Stimulated activated CD4-positive, alpha-beta T cell treated with anti-CD3 and anti-CD28 coated beads, Interleukin-1b, Interleukin-23, amount 100 ng/mL, for 1 hour (primary cell): ENCODE measurements at places on chromosomes 4 and X.
A peak's percentile ranks its signal among the peaks of the same experiment; 100 is the strongest.

- no peak for DNase-seq
Measured at GRCh38 chr4:164293203-164293602, 460.7 kb upstream of the SMIM31 start.

- DNase-seq: no peak
Measured at GRCh38 chr4:82382751-82383150, 9.0 kb upstream of the HNRNPD start.

GRCh38 chr4:7173841-7174449 is 18.4 kb upstream of the SORCS2 start:
- no peak for DNase-seq

DNA sequence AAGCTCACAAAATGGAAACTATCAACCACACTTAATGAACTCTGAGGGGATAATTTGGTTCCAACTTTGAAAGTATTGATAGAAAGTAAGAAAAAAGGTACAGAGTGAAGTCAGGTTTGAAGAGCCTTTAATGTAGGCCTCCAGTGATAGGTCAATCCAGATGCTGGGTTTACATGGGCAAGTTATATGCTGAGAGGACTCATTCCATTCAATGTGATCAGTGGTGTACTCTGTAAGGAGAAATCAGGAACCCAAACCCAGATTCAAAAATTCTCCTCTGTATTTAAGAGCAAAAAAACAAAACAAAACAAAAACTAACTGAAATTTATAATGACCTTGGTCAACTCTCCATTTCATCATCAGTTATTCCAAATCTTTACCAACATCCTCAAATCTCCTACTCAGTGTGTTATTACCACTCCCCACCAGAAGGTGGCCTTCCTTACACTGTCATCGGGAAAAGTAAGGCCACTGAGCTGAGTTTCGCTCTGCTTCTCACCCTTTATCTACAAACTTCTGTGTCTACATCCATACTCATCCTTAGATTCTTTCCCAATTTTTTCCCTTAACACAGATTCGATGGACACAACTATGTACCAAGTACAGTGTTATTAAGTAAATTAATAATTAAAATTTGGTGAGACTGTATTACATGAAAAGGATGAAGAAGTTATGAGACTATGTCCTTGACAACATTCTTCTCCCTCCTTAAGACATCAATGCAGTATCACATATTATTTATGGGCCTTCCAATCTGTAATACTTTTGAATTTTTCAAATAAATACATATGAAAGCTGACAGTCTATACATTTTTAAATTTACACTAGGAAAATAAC is 88.3 kb downstream of the ZAR1 start:
- DNase-seq: peak; percentile 17

GRCh38 chr4:118281611-118282442 is 71.0 kb downstream of the PRSS12 start:
- DNase-seq: no peak

- DNase-seq: peak; percentile 30
Measured at GRCh38 chr4:76067652-76068286, 6.7 kb upstream of the ART3 start.

DNA sequence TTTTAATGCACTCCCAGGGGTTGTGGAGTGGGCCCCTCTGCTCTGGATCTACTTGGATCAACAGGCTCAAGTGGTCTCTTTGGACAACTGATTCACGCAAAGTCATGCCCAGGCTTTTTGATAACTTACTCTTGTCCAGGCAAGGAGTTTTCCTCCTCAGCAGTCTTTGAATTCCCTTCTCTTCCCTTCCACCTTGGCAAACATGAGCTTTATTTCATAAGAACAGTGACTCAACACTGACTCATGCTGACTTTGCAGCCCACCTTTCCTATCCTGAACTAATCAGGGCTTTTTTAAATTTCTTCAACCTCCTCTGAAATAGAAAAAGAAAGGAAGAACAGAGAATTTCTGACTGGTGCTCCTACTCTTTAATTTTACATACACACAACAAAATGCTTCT is 132.1 kb upstream of the LDB2 start:
- no peak for DNase-seq

DNA sequence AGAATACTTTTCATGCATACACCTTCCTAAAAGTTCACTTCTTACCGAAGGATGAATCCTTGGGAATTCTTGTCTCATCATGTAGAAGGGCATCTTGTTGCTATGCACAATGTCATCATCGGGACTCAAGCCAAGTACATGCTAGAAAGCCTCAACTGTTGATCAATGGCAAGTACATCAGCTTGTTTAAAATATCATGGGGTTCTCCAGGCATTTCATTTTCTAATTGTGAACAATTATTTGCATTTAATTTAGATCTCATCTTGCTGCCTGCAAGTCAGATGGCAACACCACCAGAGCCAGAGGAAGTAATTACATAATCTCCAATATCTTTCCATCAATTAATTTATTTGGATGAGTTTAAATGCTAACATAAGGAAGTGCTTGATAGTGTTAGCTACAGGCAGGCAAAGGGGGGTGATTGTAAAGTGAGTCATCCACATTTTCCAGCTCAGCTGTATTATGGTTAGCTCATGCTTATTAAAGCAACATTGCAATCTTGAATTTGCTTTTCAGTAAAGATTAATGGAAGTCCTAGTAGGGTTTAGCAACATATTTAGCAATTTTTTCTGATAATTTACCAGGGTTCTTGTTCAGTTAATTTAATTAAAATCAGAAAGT is 356.5 kb downstream of the CBLL2 start:
- DNase-seq: no peak

GRCh38 chr4:122007016-122007415 is 55.2 kb upstream of the TRPC3 start:
- DNase-seq: no peak

GRCh38 chrX:116756958-116757357 is 294.2 kb upstream of the CT83 start:
- no peak for DNase-seq

DNA sequence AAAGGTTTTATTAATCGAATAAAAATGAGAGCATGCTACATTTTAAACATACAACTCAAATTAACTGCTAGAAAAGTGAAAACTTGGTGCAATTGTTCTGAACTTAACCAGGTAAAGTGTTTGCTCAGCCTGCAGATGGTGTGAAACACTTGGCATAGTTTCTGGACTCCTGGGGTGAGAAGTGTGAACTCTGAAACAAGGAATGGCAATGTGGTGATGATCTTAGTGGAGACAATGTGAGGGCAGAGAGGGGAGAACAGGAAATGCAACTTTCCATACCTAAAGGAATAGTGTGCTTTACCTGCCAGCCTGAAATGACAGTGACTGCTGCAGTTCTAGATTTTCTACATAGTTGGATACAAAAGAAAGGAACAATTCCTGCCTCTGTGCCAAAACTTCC is 57.4 kb downstream of the CCSER1 start:
- no peak for DNase-seq

- no peak for DNase-seq
Measured at GRCh38 chr4:142743121-142743825, 102.8 kb downstream of the INPP4B start.

GRCh38 chr4:121376556-121376955 is 4.3 kb downstream of the QRFPR start:
- DNase-seq: no peak

- no peak for DNase-seq
Measured at GRCh38 chrX:102934624-102935023, 2.4 kb upstream of the RAB40AL start.

- no peak for DNase-seq
Measured at GRCh38 chrX:95728446-95728845, 956.2 kb upstream of the DIAPH2 start.

- no peak for DNase-seq
Measured at GRCh38 chr4:26786916-26787315, 73.7 kb upstream of the STIM2 start.

GRCh38 chr4:72529148-72529822 is 39.7 kb downstream of the ADAMTS3 start:
- no peak for DNase-seq

DNA sequence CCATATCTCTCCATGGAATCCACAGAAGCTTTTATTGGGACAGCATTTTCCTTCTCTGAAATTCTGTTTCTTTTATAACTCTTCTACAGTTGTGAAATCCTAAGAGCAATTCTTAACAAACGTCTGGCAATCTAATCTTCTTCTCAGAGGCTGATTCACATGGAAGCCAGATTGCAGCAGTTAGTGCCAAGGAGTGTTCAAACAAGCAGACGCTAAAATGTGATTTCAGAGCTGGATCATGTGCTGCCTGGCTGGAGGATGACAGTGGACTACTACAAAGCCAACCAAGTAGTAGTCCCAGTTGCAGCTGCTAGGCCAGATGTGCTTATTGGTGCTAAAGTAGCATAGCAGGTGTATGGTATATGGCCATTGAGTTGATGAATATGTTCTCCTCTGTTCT is 27.7 kb upstream of the GLRB start:
- no peak for DNase-seq

- DNase-seq: no peak
Measured at GRCh38 chr4:10730019-10730418, 45.5 kb upstream of the CLNK start.

GRCh38 chr4:93810340-93810992 is 18.1 kb upstream of the ATOH1 start:
- no peak for DNase-seq

GRCh38 chrX:11864171-11864570 is 106.1 kb downstream of the MSL3 start:
- no peak for DNase-seq

DNA sequence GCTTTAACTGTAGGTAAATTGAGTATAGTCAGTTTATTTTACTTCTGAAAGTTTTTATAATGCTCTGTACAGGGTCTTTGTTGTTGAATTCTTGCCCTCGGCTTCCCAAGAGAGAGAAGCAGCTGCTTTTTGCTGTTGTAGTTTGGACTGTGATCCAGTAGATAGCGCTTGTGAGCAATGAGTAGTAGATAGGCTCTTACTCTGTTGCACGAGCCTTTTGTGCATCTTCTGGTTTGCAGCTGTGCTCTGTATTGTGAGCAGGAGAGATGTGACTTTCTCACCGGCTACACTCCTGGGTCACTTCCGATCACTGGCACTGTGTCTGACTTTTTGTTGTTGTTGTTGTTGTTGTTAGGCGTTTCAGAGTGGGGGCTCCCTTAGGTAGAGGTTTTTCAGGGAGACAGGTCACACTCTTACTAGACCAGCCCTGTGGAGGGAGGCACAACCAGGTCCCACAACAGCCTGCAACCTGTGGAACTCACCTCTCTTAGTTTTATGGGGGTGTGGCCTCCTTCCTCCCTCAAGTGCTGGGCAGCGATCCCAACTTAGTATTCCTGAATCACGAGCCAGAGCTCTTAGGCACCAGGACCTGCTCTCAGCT is 822.1 kb upstream of the GALNTL6 start:
- no peak for DNase-seq

GRCh38 chrX:154036513-154036912 is 16.8 kb upstream of the IRAK1 start:
- no peak for DNase-seq

DNA sequence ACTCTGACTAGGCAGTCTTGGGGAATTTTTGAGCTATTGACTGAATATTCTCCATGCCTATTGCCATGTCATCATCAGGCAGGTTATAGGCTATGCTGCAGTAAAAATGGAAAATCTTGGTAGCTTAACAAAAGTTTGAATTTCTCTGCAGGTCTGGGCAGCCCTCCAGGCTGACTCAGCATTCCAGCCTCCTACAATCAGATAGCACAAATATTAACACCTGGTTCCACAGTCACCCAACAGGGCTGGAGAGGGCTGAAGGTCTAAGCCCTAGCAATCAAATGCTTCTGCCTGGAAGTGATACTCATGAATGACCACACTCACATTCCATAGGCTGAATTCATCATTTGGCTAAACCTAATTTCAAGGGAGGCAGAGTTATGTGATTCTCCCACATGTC is 9.6 kb upstream of the PPP3CA start:
- DNase-seq: no peak

GRCh38 chr4:36226430-36227227 is 17.7 kb downstream of the ARAP2 start:
- no peak for DNase-seq

GRCh38 chrX:110317061-110317819 is 645 bp downstream of the AMMECR1 start:
- DNase-seq: peak; percentile 8

DNA sequence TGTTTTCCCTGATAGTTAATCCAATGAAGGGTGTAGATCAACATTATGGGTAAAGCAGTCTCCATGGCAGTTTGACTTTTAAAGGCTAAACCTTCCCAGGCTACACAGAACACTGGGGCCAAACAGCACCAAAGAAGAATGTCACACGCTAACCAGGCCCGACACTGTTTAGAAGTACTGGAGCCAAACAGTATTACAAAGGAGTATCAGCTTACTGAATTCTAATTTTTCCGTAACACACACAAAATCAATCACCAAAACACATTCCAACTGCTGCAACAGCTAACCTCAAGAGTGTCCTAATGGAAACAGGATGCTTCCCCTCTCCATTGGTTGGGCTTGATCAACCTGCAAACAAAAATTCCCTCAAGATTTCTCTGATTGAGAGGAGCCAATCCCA is 783.5 kb downstream of the PCDH18 start:
- no peak for DNase-seq

DNA sequence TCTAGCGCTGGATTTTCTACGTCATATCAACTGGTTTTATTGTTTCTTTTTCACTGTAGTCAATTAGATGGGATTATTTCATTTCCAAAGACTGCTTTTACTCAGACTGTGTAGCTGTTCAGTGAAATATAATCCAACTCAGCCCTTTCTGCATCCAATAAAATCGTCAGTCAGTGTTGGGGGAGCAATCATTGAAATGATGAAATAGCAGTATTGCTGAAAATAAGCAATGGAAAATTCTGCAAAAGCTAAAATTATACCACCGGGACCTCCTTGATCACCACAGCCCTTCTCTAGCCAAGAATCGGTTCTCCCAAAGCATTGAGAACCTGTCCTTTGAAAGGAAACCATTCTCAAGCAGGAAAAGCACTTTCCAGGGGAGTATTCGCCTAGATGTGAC is 243.1 kb upstream of the TENM3 start:
- no peak for DNase-seq

DNA sequence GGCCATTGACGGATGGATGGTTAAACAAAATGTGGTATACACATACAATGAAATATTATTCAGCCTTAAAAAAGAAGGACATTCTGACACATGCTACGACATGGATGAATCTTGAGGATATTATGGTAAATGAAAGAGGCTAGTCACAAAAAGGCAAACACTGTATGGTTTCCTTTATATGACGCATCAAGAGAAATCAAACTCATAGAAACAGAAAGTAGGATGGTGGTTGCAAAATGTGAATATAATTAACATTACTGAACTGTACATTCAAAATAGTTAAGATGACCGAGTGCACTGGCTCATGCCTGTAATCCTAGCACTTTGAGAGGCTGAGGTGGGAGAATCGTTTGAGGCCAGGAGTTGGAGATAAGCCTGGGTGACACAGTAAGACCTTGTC is 9.5 kb upstream of the CASK start:
- no peak for DNase-seq

DNA sequence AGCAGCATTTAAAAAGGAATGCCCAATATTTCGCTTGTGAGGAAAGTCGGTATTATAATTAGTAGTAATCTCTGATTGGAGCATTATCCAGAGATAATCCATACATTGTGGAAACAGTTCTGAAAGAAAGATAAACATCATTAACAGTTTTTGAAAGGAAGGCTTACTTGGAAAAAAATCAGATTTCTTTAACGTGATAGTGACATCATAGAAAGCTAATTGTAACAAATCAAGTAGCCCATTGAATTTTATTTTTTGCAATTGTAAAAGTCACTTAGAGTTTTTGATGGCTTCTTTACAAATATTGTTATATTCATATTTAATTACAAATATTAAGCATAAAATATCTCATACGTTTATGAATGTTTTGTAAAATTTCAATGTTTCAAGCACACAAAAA is 11.6 kb upstream of the NR3C2 start:
- no peak for DNase-seq

GRCh38 chrX:1025413-1025812 is 187.0 kb downstream of the CRLF2 start:
- DNase-seq: no peak
